ENCODE measurements at places on chromosomes 1 and 21.

- DNase-seq = peak; percentile 81
Observed at GRCh38 chr1:152001631-152002584, 8.2 kb upstream of the S100A10 start.

- DNase-seq = no peak
Observed at GRCh38 chr1:167076136-167076710, 14.0 kb downstream of the GPA33 start.

DNA sequence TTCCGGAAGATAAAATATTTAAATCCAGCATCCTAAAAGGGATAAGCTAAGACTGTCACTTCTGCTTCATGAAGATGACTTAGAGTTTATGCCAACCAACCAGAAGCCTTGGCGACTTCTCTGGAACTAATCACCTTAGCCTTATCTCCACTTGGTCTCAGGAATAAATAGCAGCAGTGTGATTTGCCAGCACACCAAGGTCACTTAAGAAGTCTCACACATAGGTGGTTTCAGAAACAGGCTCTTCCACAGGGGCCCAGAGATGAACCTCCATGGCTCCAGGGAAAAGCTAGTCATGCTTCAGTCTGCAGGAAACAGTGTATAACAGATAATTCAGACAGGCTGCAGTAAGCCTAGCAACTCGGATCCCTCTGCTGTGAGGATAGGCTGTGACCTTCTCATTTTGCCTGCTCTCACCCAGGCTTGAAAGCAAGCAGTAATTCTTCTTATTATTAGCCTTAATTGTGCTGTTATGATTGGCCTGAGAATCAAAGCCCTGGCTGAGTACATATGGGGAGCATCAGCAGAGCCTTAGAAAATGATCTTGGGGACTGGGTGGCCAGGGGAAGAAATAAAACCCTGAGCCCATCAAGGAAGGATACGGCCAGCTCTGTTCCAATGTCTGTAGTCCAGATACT lies 84.7 kb downstream of the WLS start:
- no peak for DNase-seq

DNA sequence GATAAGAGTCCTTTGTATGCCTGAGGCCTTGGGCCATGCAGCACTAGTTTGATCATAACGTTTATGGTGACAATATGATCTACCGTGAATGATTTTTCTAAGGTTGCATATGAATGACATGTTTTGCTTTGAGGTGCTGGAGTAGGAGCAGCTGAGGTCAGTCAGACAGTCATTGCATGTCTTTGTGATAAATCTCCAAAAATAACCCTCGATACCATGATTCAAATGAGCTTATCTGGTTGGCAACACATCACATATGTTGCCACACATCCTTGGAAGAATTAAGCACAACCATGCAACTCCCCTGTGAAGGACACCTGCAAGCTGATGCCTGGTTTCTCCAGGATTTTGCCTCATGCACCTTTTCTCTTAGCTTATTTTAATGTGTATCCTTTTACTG lies 394.5 kb downstream of the LTN1 start:
- no peak for DNase-seq

GRCh38 chr1:181219938-181220337 lies 131.4 kb downstream of the IER5 start:
- DNase-seq = no peak

GRCh38 chr1:11059155-11059967 lies 457 bp downstream of the SRM start:
- no peak for DNase-seq

DNA sequence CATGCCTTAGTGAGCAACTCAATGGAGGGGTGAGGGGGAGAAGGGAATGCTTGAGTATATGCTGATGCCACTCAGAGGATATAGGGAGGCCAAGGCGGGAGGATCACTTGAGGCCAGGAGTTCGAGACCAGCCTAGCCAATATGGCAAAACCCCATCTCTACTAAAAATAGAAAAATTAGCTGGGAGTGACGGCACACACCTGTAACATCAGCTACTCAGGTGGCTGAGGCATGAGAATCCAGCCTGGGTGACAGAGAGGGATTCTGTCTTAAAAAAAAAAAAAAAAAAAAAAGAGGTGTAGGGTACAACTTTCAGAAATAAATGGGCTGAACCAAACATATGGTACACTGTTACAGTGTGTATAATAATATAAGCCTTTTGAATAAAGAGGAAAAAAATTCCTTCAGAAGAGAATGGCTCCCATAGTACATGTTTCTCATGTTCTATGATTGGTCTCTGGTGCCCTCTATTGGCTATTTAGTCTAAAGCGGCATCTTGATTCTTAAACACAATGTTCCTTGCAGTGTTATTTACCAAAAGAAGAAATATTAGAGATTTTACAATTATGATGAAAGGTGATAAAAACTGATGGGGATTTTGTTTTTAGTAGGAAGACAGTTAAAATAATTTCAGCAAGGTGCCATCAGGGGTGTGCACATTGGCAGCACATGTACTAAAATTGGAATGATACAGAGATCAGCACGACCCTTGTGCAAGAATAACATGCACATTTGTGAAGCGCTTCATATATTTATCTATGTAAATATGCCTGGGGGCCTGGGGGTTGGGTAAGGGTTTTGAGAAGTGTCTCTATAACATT lies 109.8 kb downstream of the PATJ start:
- peak; percentile 68 for DNase-seq

DNA sequence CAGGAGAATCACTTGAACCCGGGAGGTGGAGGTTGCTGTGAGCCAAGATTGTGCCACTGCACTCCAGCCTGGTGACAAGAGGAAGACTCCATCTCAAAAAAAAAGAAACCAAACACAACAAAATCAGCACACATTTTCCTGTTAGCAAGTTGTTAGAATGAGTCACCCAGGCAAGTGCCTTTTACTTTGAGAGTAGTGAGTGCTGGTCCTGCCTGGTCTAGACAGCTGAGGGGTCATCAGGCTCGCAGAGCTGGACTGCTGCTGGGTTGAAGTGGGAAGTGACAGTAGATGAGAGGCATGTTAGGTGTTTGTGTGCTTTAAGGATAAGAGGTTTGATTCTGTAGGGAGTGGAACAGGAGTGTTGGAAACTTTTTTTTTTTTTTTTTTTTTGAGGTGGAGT lies 31.9 kb downstream of the GNPAT start:
- DNase-seq = no peak

GRCh38 chr1:162823231-162823630 lies 32.7 kb downstream of the HSD17B7 start:
- DNase-seq = no peak

GRCh38 chr1:211206981-211207380 lies 52.2 kb upstream of the RCOR3 start:
- no peak for DNase-seq

GRCh38 chr1:201357636-201358348 lies 19.7 kb downstream of the TNNT2 start:
- no peak for DNase-seq

- no peak for DNase-seq
Observed at GRCh38 chr1:5944843-5945167, 47.4 kb downstream of the NPHP4 start.

GRCh38 chr1:1441002-1441888 lies 5.8 kb downstream of the VWA1 start:
- peak; percentile 30 for DNase-seq

GRCh38 chr1:59973719-59974118 lies 47.1 kb upstream of the CYP2J2 start:
- DNase-seq = no peak

GRCh38 chr1:201742476-201742875 lies 86.5 kb upstream of the IPO9 start:
- no peak for DNase-seq

- no peak for DNase-seq
Observed at GRCh38 chr1:25008192-25008485, 78.1 kb upstream of the RUNX3 start.

- DNase-seq = no peak
Observed at GRCh38 chr1:90798344-90798743, 81.2 kb upstream of the BARHL2 start.

DNA sequence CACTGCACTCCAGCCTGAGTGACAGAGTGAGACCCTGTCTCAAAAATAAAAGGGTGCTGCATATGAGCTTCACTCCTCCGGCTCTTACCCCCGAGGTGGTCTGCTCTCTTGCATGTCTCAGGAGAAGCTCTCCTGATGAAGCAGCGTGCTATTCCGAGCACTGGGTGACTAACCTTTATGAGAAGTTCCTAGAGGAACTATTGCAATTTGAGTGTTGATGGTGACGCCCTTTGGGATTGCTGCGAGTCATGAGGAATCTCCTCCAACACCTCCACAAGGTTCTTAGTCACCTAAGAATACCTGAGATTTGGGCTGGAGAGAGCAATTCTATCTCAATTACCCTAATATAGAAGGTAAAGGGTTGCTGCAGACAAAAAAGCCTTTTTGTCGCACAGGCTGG lies 40.8 kb upstream of the TINAGL1 start:
- DNase-seq = no peak

GRCh38 chr1:11379851-11380250 lies 99.1 kb upstream of the DISP3 start:
- no peak for DNase-seq

DNA sequence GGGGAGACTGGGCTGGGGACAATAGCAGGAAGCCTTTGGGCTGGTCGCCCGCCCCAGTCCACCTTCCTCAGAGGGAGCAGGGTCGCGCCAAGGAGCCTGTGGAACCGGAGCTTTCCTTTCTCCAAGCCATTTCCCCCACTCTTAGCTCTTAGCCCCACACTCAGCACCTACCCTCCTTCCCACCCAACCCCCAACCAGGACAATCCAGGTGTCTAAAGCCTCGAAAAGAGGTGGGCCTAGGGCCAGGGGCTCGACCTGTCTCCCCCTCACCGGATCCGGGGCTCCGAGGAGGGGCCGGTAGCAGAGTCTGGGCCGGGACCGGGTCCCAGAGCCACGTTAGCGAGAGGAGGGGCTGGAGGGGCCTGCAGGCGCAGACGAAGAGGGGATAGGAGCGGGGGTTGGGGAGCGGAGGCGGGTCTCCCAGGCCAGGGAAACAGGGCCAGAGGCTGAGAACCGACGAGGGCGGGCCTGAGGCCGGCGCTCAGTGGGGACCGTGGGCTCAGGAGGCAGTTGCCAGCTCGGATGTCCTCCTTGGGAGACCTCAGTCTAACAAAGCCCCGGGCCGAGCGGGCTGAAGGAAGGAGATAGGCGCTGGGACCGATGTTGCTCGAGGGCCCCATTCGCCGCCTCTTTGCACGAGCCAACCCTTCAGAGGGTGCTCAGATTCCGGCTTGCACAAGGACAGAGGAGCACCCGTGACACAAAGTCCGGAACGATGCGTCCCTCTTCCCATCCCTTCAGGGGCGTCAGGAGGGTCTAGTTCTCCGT lies 943 bp downstream of the SEMA6C start:
- no peak for DNase-seq

- no peak for DNase-seq
Observed at GRCh38 chr1:96927125-96927524, 205.5 kb downstream of the PTBP2 start.

DNA sequence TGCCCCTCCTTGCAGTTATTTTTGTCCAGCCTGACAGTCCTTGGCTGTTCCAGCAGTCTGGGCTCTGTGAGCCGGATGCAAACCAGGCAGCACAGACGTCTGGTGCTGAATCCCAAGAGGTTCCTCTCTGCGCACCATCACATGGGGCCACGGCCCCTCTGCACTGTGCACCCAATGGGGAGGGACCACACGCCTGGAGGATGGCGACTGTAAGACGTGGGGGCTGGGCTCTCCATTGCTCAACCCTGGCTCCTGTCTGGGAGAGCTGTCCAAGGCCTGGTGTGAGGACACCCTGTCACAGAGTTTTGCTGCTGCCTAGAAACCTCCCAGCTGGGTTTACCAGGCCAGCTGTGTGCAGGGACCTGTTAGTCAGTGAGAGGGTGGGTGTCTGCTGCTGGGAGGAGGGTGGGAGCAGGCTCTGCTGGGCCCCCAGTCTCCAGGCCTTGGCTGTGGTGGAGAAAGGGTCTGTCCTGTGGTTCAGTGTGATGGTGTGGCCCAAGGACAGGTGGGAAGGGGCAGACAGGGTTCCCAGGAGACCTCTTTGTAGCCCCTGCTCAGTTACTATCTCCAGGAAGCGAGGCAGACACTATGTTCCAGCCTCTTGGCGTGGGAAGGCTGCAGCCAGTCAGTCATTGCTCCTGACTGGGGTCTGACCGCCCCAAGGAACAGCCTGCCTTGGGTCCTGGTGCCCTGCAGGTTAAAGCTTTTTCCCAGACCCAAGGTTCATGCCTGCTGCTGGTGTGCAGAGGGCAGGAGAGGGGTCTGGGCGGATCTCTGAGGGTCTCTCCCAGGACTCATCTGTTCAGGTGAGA lies 13.8 kb downstream of the HEYL start:
- no peak for DNase-seq

DNA sequence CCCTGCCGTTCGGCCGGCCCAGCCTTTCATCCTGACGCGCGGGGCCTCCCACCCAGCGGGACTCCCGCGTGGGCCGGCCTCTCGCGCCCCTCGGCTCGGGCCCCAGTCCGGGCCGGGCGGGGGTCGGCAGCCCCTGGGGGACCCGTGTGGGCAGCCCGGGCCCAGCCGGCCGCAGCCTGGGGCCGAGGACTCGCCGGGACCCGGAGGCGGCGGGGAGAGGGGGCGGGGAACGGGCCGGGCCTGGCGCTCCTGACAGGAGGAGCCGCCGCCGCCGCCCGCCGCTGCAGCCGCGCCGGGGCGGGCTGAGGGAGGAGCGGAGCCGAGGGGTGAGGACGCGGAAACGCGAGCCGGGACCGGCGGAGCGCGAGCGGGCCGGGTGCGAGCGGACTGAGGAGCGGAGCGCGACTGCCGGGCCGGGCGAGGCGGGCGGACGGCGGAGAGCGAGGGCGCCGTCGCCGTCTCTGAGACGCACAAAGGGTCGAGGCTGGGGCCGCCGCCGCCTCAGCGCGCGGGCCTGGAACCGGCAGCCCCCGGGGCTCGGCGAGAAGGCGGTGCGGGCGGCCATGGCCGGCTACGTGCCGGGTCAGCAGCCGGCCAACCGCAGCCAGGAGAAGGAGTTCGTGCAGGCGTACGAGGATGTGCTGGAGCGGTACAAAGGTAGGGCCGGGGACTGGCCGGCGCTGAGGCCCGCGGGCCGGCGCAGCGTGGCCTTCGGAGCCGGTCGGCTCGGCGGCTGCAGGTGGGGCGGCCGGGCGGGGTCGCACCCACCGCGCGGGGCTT lies 79.1 kb downstream of the NDUFS5 start:
- peak; percentile 67 for DNase-seq

DNA sequence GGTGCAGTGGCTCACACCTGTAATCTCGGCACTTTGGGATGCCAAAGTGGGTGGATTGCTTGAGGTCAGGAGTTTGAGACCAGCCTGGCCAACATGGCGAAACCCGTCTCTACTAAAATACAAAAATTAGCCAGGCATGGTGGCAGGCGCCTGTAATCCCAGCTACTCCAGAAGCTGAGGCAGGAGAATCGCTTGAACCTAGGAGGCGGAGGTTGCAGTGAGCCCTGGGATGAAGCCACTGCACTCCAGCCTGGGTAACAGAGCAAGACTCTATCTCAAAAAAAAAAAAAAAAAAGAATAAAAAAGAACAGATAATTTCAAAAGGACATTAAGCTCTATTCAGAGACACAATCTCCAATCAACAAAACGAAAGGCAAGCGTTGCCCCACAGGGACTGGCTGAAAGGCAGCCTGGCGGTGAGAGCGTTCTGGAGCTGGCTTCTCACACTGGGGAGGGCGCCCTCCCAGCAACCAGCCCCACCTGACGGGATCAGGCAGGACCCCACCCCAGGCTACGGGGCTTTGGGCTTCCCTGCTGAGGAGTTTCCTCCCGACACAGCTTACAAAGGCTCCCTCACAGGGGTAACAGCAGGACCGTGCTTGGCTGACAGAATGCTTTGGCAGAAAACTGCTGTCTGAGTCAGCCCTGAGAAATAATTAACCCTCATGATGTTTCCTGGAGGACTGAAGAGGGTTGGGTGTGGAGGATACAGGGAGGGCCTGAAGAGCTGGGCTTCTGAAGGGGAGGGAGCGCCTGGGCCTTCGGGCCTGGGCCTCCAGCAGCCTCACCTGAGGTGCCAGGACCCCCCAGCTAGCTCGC lies 31.1 kb upstream of the SRP9 start:
- DNase-seq = no peak

GRCh38 chr1:119611701-119612113 lies 36.4 kb downstream of the ZNF697 start:
- peak; percentile 27 for DNase-seq

All from CD4-positive, alpha-beta T cell treated with Interferon alpha-2 for 1 hour (primary cell).